ENCODE measurements at places on chromosomes 16 and 17.

GRCh38 chr17:69729944-69730343, 315.4 kb downstream of the MAP2K6 start:
- DNase-seq, result no peak

DNA sequence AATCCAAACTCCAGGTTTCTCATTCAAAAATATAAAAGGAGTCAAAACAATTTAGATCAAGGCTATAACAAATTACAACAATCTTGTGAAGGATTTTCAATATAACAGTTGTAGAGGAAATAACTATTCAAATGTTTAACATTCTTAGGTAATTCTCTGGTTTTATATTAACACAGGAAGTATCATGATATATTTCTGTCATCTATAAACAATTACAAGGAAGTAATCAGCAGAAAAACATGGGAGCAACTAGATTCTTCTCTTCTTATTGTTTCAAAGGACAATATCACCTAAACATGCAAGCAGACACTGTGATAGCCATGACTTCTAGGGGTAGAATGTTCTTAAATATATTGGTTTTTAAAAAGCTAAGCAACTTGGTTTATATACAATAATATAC, 49.9 kb downstream of the FBXL20 start:
- DNase-seq, result no peak

DNA sequence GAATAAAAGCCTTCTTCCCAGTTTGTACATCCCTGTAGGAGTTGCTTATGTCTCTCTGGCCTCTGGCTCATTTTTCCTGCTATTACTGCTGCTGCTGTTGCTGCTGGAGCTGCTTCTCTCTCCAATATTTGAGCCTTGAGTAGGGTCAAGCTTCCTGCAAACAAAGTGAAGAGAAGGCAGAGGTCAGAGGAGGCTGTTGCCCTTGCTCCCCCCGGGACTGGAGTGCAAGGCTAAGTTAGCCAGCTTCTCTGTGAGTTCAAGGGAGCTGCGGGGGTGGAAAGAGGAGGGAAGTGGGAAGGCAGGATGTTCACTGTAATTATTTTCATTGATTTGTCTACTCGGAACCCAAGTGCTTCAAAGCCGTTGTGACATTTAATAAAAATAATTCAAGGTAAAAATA, 77.0 kb upstream of the TMEM132E start:
- no peak for DNase-seq

- no peak for DNase-seq
These were observed 4.6 kb downstream of the SLC12A4 start for GRCh38 chr16:67963662-67964321.

DNA sequence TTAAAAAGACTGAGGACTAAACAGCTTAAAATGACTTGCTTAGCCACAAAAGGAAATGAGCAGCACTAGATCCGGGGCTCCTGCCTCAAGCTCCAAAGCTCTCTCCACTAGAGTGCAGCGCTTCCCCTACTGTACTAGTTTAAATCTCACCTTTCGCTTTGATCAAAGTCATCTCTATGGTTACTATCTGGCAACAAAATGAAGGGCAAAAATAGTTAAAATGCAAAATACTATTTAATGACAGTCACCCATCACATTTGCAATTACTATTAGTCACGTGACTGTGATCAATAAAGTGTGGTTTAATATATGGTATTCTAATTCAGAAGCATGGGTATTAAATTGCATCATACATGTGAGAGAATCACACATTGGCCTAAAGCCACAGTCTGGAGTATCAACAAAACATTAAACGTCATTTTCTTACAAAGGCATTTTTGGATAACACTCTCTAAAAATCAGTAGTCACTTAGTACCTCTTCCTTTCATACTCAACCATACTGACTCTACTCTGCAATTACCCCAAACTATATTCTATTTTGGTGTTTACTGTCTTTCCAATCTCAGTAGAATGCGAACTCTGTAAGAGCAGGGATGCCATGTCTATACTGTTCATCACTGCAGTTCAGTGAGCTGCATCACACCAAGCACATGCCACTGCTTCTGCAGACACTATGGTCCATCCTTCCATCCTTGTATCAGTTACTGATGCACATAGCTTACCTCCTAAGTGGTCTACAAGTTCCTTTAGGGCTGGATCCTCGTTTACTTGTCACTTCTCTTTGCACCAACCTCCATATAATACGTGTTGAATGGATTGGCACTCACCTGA, 6.2 kb downstream of the PSMD12 start:
- no peak for DNase-seq

All from cortex of kidney (tissue), 1 donor.